Gastrocnemius medialis (tissue), 4 donors: ENCODE measurements at places on chromosomes 5 and 9.

DNA sequence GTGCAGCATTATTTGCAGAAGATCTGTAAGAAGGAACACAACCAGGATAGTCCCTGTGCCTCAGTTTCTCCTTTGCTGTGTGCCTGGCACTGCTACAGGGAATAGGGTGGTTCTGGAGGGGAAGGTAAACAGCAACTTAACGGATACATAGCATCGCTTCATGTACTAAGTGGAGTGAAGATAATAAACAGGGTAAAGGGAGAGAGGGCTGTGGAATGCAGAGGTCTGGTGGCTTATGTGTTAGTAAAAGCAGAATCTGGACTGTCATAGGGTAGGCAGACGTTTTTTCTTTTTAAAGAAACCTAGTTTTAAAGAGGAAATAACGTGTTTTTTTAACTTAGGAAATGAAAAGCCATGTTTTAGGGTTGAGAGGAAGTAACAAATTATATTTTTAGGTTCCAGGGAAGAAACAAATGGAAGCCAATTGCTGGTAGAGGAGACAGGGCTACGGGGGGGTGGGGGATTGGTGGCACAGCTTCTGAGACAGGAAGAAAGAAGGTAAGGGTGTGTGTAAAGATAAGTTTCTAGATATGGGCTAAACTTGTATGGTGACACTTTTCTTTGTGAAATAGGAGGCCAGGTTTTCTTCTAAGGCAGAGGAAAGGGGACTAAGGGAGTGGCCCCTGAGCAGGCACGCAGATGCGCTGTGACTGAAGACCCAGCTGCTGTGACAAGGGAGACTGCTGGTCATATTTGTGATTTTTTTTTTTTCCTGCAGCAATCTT, 1.3 kb downstream of the GNG10 start:
- DNase-seq = no peak

GRCh38 chr5:61631438-61631941, 299.4 kb downstream of the ZSWIM6 start:
- DNase-seq = no peak

- no peak for DNase-seq
Observed at GRCh38 chr5:152349683-152350526, 55.2 kb downstream of the NMUR2 start.

DNA sequence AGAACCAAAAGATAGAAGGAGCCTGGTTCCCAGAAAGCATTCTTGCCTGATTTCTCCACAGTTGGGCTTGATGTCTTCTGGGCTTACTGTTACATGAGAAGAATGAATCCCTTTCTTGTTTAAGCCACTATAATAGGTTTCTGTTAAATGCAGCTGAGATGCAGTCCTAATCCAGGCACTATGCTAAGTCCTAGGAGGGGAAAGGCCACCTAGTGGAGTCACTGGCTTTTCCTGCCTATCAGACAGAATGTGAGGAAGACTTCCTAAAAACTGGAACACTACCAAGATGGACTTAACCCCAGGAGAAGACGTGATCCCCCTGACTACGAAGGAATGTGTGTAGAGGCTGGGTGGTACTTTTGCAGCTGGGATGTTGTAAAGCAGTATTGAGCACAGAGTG, 34.3 kb upstream of the FSD1L start:
- no peak for DNase-seq

GRCh38 chr9:34457266-34458012, 931 bp downstream of the FAM219A start:
- DNase-seq = peak; percentile 75

- no peak for DNase-seq
Observed at GRCh38 chr5:74325866-74326265, 314.7 kb downstream of the ENC1 start.

DNA sequence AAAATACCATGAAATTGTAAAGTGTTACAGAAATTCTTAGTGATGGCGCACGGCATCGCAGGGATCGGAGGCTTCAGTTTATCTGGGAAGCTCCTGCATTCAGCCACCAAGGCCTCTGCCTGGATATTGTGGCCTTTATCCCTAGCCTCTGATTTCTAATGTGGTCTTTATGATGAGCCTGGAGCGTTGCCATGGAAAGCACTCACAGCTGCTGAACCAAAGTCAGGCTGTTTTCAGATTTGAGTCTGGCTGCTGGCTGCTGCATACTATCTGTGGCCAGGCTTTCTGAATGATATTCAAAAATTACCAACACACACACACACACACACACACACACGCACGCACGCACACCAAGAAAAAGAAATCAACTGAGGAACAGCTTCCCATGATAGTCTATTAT, 101.1 kb upstream of the ZNF366 start:
- no peak for DNase-seq

DNA sequence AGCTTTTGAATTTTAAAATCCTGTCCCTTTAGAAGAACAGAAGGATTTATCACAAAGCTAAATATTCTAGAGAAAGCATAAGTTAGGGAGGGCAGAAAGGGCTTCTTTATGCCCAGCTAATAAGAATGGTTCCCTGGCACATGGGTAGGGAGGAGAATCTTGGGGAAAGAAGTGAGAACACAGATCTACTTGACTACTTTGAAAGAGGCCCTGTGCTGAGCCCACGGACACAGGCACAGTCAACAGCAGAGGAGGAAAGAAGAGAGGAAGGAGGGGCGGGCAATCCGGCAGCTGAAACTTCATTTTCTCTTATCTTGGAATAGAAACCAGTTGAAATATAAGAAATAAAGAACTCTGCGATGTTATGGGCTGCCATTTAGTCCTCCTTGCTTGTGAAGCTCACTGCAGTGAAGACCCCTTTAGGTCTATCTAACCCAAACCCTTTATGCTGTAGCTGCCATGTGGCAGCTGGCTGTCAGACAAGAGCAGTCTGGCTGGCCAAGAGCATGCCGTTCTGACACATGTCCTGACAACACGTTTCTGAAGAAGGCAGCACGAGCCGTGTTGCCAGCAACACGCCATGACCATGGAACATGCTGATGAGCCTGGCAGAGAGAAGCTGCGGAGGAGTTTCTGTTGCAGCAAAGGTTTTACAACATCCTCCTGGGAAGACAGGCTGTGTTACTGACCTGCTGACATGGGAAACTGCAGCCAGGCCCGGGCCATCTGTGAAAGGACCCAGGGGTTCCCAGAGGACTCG, 34.2 kb downstream of the ABLIM3 start:
- peak; percentile 84 for DNase-seq

GRCh38 chr5:3194684-3195083, 400.9 kb upstream of the IRX1 start:
- no peak for DNase-seq

DNA sequence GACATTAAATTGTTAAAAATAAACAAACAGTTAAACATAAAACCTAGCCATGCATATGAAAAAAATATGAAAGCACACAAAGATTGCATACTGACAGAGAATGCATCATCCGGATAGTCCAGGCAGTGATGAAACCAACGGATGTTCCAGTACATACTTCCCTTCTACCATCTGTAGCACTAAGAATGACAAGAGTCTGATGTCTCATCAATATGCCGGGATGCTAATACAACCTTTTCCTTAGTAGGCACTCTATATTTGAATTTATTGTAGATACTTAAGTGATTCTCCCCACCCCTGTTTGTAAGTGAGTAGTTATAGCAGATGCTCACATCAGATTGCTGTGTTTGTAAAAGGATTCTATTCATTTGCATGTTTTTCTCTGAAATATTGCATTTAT, 571.2 kb upstream of the WWC1 start:
- DNase-seq = no peak

DNA sequence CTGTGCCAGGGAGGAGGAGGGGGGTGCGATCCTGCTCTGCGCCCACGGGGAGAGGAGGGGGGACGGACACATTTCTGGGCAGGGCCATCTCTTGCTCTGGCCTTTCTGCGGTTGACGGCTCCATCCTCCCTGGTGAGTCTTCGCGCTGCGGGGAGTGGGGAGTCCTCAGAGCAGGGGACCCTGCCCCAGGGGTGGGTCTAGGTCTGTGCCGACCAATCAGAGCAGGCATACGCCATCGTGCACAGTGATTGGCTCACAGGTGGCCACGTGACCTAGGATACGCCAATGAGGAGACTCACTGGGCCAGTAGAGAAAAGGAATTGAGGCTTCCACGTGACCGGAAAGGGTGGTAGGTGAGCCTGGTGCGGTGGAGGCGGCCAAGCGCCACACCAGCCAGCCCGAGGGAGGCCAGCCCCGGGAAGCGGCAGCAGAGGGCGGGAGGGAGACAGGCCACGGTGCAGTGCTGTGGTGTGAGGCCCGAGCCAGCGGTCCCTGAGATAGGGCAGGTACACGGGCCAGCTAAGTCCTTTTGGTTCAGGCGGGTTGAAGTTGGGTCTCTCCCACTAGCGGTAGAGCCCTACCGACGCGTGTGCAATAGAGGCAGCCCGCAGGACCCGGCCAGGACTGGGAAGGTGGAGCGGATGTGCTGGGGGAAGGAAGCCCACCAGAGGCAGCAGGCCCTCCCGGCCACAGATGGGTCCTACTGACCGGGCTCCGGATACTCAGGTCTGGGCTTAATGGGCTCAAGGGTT, 65.2 kb upstream of the RNF130 start:
- DNase-seq = no peak

DNA sequence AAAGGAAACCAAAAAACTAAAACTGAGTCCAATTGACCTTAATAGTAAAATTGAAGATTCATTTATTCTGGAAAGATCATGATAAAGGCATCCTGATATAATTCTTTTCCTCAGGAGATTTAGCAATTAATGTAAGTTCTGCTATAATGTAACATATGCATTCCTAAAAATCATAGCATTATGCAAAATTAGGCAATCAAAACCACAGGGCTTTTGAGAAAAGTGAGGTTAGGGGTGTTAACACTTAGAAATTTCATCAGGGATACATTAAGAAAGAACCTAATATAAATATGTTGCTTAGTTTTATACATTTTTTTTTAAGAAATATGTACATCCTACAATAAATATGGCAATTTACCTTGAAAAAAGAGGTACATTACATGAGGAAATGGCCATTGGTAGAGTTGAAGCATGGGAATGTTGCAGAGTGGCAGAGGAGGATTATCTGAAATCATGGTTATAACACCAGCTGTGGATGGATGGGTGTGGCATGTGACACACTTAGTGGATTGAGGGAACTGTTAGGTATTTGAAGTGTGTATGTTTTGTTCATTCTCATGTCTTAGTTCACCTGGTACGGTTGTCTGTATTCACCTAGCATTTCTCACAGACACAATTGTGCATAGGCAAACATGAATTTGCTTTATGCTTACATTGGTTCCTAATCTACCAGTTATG, 51.1 kb downstream of the CCNH start:
- DNase-seq = no peak

- DNase-seq = no peak
Observed at GRCh38 chr5:120375248-120375647, 88.9 kb upstream of the PRR16 start.
